ENCODE measurements at places on chromosomes 12 and 14.

DNA sequence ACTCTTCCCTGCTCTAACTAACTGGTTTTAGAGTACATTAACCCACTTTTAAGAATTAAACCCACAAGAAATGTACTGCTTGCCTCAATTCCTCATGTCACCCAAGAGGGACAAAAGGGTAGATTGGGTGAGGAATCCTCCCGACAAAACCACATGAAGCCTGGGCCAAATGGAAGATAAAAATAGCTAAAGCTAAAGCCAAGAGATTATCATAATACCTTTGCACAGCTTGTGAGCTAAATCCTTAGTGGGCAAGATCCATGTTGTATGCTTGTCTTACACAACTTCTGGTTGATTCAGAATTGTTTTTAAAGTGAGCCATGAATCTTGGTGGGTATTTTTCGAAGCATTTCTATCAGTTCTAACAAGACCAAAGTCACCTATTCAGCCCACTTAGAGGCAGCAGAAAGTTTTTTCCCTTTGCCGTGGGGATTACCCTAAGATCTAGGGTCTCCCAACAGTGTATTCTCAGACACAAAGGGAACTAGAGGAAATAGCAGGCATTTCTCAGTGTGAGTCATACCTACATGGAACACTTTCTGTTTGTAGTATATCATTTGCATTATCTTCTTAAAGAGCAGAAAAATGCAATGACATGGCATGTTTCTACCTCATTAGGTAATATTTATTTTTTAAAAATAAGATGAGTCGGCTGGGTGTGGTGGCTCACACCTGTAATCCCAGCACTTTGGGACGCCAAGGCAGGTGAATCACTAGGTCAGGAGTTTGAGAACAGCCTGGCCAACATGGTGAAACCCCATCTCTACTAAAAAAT, 616.6 kb downstream of the KCNH5 start:
- DNase-seq: no peak

DNA sequence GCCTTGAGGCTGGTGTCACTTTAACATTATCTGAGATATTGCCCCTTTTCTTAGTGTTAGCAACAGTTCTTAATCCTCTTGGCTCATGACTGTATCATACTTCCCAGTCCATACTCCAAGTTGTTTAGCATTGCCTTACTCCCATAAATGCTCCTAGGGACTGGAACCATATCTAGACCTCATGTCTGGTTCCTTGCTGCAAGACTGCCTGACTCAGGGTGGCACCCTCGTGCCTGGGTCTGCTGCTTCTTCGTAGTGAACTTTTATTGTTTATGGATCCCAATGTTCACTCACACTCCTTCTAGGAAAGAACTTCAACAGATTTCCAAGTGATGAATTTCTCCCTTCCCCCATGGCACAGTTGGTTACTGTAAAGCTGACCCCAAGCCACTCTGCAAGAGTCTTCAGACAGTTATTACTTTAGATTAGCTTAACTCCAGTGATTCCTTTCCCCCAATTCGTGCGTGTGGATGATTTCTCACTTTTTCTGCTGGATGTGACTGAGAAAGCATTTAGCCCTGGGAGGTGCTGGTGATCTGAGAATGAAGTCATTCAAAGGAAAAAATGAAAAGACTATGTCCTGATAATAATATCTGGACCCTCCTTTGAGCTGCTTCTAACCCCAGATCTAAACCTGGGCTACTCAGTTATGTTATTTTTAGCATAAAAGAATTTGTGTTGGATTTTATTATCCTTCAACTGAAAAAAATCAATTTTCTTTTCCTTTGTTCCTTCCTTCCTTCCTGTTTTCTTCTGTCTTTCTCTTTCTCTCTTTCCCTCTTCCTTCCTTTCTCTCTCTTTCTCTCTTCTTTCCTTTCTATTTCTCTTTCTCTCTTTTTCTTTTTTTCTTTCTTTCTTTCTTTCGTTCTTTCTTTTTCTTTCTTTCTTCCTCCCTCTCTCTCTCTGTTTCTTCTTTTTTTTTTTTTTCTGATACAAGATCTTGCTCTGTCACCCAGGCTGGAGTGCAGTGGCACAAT, 47.5 kb upstream of the PPP1R12A start:
- DNase-seq: no peak

DNA sequence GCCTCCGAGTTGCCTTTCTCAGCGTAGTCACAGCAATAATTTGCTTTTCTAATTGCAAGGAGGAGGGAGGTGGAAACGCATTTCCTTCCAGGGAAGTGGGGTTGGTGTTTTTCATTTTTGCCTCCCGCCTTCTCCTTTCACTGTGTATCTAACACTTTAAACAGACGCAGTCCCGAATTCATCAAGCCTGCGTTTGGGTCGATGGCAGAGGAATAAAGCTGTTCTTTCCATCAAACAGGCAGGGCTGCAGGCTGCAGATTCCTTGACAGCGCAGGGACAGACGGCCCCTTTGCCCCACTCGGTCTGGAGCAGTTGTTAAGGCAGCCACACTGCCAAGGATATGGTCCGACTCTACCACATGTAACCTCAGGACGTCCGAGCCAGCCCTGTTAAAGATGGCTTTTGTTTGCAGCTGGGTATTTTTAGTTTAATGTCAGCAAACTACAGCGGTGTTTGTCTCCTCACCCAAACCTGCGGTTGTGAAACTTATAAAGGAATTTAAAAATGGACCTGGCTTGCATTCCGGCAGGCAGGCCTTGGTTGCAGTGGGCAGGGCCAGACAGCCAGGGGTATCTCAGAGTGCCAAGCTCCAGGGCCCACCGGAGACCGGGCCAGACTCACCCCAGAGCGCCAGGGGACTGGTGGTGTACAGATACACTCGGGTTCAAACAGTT, 2.1 kb downstream of the CHST11 start:
- DNase-seq: no peak

- no peak for DNase-seq
These were observed 184.7 kb downstream of the AACS start for GRCh38 chr12:125249932-125250331.

DNA sequence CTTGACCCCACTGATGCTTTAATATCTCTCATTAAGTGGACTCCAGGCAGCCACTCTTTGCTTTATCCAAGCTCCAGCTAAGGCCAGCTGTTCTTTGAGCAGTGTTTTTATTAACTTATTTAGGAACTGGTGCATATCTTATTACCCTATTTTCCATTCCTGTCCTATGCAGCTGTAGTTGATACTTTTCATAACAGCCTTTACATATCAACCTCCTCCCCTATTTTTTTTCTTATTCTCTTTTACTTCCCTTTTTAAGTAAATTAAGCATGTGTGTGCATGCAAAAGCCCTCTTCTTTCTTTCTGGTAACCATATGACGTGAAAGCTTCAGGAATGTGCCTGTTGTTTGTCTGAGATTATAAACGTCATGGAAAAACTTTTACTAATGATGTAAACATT, 121.2 kb downstream of the PTPRQ start:
- no peak for DNase-seq

- DNase-seq: no peak
These were observed 41.7 kb downstream of the LARP4 start for GRCh38 chr12:50442178-50442908.

- peak; percentile 21 for DNase-seq
These were observed 490 bp downstream of the RILPL1 start for GRCh38 chr12:123532808-123533649.

DNA sequence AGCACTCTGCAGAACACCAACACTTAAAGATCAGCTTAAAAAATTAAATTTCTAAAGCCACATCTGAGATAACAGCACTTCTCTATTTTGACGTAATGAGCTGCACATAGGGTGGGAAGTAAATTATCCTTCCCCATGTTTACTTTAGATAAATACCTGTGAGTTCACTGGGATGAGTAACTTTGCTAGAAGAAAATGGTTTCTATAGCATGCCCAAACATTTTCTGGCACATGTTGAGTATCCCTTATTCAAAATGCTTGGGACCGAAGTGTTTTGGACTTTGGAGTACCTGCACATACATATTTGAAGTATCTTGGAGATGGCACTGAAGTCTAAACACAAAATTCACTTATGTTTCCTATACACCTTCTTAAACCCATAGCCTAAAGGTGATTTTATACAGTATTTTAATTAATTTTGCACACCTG, 6.6 kb downstream of the SLC38A2 start:
- no peak for DNase-seq

- no peak for DNase-seq
These were observed 1.7 kb downstream of the BRMS1L start for GRCh38 chr14:35827678-35828472.

GRCh38 chr14:46769292-46769691, 117.7 kb upstream of the RPL10L start:
- DNase-seq: no peak

- DNase-seq: no peak
These were observed 4.8 kb downstream of the CDKN1B start for GRCh38 chr12:12721814-12722434.

DNA sequence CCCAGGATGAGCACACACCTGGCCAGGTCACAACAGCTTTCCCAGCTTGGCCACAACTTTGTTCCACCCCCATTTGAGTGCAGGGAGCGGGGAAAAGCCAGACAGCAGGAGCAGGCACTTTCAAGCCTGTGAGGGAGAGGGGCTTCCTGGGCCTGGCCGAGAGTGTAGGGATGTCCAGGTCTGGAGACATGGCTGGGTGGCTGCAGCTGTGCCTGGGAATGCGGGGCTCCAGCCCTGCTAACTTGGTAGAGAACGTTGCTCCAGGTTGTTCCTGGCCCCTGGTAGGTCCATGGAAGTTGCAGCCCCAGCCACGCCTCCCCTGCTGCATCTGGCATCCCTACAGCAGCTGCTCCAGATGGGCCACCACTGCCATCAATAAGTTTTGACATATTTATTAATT, 738.5 kb downstream of the SLC6A15 start:
- DNase-seq: no peak

DNA sequence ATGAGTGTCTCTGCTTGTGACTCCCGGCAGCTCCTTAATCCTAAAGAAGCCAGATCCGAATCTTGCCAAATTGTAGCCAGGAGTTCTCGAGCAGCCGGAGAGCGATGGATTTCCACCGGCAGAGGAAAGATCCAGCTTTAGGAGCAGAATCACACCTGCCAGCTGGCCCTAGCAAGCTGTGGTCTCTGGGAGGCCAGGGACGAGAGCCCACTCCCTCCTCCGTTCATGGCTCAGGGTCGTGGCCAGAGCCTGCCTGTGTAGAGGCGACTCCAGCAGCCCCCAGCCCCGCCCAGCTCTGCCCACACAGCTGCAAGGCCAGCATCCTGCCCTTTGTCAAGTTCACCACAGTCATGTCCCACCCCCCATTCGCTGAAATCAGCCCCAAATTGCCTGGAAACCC, 121.0 kb downstream of the SCARB1 start:
- no peak for DNase-seq

DNA sequence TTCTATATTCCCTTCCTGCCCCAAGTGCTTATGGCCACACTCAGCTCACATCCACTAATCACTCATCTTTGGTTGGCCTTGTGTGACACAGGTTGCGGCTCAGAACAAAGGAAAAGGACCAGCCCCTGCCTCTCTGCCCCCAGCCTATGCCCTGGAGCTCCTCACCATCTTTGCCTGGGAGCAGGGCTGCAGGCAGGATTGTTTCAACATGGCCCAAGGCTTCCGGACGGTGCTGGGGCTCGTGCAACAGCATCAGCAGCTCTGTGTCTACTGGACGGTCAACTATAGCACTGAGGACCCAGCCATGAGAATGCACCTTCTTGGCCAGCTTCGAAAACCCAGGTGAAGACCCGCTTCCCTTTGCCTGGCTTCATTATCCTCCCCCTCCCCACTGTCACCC, 15.8 kb upstream of the OAS2 start:
- DNase-seq: no peak

DNA sequence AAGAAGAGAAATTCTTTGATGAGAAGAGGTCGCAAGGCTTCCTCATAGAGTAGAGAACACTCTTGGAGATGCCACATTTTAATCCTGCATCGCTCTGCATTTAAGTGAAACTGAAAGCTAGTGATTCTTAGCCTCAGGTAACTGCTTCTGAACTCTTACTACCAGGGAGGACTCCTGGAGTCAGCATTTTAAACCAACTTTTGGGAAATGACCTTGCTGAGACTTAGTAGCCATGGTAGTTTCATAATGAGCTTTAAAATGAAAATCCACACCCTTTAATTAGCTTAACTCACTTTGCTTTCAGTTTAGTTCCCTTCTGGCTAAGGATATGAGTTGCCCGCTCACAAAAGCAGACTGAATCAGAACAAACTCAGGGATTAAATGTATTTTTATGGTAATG, 80.3 kb downstream of the SYNE2 start:
- DNase-seq: no peak

DNA sequence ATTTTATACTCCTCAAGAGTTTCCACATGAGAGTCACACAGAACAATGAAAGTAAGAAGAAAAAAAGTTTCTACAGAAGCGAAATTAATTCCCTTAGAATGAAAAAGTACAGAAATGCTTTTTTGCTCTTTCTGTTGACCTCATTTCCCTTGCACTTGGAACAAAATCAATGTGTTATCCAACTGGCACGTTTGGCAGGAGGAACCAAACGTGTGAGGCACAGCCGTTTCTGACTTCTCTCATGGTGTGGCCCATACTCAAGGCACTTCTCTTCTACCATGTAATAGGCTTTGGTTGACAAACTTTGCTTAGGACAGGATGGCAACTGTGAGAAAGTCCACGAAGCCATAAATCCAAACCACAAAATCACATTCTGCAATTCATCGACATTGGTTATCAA, 297.0 kb downstream of the FUT8 start:
- no peak for DNase-seq

DNA sequence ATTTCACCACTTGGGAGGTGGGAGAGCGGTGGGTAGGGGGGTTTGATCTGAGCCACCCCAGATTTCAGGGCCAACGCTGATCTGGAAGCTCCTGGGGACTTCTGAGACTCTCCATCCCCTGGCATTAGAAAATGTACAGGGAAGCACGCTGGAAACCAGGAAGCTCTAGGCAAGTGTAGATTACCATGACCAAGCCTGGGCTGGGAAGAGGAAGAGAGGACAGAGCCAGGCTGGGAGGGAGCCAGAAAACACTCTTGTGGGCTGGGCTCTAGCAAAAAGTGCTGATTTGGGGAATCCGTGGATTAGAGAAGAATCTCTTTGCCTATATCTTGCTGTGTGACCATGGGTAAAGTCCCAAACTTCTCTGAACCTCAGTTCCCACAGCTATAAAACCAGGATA, 236.7 kb downstream of the BCL11B start:
- no peak for DNase-seq

DNA sequence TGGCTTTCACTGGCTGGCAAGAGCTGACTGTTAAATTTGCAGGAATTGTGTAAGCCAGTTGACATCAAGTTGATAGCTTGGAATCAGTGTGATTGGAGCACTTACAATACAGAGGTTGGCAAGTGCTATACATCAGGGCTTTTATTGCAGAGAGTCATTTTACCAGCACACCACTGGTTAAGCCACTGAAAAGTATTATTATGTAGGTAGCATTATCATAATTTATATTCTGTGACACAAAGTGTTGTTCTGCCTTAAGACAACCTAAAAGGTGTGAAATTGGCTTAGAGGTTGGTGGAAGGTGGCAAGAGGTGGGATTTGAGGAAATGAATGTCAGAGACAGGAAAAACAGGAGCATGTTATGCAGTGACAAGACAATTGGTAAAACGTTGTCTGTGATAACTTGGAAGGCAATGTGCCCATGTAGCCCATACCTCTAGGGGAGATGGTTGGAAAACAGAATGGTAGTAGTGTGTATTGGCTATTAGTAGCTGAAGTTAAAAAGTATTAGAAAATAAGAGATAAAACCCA, 172.9 kb upstream of the PRICKLE1 start:
- DNase-seq: no peak
